Effector CD8-positive, alpha-beta T cell (primary cell): ENCODE measurements at places on chromosomes 16 and 17.

DNA sequence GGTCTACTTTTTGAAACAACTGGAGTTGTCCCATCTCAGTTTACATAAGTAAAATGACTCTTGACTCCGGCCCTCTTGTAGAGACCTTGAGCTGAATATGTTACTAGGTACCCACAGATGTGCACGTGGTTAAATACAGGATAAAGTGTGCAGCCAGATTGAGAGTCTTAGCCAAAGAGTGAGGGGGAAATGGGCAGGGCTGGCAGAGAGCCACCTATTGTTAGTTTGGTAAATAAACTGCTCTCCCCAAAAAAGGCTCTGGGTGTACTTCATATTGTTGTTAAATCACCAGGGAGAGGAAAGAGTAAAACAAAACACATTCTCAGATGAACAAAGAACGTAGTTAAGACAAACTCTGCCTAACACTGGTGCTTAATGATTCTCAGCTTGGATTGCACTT is 20.3 kb downstream of the G6PC1 start:
- DNase-seq = no peak

DNA sequence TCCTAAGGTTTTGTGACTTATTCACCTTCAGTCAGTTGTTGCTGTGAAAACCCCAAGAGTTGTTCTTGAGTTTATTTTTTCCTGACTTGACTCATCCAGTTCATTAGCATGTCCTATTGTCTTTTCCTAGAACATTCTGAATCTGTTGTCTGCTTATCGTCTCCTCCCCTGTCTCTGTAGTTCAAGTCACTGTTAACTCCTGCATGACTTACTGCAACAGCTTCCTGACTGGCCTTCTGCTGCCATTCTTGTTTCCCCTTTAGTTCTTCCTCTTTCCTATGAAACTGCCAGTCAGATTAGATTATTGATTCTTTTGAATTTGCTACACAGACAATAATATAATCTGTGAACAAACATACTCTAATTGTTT is 161.5 kb downstream of the FTO start:
- DNase-seq = no peak

- DNase-seq = no peak
These were observed 81.0 kb downstream of the VPS53 start for GRCh38 chr17:633641-634101.

- no peak for DNase-seq
These were observed 35.5 kb downstream of the GAN start for GRCh38 chr16:81350306-81350615.

DNA sequence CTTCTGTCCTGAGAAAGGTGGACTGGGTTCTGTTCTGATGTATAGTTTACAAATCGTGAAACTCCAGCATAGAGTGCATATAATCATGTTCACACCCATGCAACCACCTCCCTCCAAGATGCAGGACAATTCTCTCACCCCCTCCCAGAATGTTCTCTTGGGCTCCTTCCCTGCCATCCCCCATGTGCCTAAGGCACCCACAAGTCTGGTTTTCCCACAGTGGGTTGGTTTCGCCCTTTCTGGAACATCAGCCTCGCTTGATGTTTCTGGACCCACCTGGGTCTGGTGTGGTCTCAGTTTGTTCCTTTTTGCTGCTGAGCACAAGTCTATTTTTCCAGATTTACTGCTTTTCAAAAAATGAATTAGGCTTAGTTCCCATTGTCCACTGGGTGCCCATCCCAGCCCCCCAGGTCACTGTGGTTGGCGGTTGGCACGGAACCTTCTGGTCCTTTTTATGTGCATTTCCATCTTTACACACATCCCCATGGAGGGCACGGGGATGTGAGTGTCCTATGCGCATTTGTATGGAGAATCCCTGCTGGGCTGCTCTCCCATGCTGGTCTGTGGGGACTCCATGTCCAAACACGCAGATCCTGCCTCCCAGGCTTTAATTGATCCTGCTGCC is 19.0 kb downstream of the MAP2K3 start:
- no peak for DNase-seq

DNA sequence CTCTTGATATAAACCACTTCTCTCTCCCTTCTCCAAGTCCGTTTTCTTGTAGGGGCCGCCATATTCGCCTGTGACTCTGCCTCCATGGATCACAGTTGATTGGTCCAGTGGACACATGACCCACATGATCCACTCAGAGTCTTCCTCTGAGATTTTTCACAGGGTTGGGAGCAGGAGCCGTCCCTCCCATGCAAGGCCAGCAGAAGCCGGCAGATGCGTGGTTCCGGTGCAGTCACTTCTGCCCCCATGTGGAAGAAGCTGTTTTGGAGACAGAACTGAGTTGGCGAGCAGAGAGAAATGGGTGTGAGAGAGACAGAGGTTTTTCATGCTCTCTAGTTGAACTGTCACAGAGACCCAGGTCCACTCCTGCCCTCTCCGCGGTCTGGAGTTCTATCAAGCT is 83.3 kb downstream of the C16orf95 start:
- no peak for DNase-seq

DNA sequence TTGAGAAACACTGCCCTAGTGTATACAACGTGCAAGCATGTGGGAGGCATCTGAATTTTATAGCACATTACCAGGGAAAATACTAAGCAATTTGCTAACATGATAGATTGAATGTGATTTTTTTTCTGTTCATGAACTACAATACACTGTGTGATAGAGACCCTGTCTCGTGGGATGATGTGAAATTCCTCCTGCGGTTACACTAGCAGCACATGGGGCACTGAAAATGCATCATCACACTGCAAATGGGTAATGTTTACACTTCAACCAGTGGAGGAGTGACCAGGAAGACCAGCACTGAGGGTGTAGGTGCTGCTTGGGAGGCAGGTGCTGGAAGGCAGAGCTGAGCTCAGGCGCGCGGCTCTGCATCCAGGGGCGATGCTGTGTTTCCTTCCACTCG is 28.8 kb downstream of the ORC6 start:
- DNase-seq = no peak

DNA sequence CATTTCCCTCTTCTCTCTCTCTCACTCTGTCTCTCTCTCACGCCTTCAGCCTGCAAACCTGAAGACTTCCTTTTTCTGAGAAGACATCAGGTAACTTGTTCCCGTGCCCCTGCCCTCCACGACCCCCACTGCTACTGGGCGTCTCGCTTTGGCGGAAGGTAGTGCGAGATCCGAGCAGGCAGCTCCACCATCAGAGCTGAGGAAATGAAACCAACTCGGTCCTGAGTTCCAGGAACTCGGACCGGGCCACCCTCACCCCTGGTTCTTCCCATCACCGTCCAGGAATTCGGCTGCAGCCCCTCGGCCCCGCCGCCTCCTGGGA is 585 bp downstream of the MLKL start:
- DNase-seq = no peak

DNA sequence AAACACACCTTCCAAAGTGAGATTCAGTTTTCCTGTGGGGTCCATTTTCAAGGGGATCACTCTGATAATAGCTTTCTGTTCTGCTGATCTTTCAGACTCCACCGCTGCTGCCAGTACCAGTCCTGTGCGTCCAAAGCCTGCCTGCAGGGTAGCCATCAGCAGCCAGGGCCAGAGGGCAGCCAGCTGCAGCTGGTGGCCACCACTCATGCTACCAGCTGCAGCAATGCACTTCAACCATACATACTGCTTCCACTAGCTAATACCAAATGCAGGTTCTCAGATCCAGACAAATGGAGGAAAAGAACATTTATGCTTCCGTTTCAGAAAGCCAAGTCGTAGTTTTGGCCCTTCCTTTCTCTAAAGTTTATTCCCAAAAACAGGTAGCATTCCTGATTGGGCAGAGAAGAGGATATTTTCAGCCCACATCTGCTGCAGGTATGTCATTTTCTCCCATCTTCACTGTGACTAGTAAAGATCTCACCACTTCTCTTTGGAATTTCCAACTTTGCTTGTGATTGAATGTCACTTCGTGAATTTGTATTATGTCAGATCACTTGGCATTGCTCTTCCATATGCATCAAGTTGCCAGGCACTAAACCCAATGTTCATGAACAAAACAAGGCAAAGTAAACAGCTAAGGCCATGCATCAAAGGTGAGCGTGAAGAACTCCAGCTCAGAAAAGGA is 1.8 kb downstream of the RNF43 start:
- DNase-seq = no peak

DNA sequence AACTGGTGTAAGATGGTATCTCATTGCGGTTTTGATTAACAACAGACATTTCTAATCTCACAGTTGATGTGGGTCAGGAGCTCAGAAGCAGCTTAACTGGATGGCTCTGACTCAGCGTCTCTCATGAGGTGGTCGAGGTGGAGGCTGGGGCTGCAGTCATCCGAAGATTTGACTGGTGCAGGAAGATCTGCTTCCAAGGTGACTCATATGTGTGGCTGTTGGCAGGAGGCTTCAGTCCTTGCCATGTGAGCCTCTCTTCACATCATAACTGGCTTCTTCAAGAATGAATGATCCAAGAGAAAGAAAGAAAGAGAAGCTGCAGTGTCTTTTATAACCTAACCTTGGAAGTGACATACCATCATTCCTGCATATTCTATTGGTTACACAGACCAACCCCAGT is 376.1 kb downstream of the SEC14L1 start:
- DNase-seq = no peak

- DNase-seq = no peak
These were observed 40.2 kb downstream of the GRB2 start for GRCh38 chr17:75365009-75365930.

DNA sequence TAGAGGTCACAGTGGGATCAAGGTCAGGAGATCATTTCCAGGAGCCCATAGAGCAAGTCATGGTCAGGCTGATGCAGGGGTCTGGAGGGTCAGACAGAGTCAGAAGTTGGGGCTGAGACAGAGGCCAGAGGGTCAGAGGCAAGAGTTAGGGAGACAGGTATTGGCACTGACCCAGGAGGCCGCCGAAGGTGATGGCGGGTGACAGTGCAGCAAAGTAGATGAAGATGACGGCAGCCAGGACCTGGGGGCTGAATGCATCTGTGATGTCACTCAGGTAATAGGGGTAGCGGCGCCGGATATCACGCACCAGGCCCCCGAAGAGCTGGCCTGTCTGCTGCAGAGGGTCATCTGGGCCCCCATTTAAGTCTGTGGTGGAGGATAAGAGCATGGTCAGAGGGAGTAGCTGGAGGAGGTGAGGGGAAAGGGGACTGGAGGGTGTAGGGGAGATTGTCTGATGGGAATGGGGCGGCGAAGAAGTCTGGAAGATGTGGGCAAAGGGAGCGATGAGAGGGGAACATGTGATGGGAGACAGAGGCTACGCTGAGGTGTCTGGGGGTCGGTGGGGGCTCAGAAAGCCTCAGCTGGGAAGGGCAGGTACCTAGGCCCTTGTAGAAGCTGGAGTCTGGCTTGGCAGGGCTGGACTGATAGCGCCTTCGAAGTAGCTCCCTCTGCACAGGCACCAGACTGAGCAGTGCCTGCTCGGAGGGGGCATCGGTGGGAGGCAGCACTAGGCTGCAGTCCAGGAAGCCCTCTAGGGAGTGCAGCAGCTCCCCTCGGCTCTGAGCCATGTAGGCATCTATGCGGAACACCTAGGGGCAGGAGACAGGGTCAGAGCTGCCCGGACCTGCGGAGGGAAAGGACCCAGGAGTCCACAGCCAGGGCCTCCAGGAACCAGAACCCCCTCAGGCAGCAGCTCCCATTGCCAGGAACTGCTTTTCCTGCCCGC is 9.8 kb downstream of the SLC4A1 start:
- DNase-seq = no peak

- DNase-seq = no peak
These were observed 2.7 kb downstream of the NUFIP2 start for GRCh38 chr17:29291163-29291752.

- DNase-seq = no peak
These were observed 1.3 kb upstream of the CLEC19A start for GRCh38 chr16:19284207-19284606.

- DNase-seq = no peak
These were observed 1.9 kb downstream of the RTN4RL1 start for GRCh38 chr17:2023256-2023655.

GRCh38 chr17:18258356-18259038 is at the start of gene FLII:
Gene FLII, minus strand, starts transcription at chr17:18258738. Its CDS starts 48 bp downstream, at chr17:18258690.
- peak; percentile 30 for DNase-seq

- DNase-seq = no peak
These were observed 12.4 kb downstream of the SLFN5 start for GRCh38 chr17:35255316-35255715.

GRCh38 chr17:48070195-48070594 is 22.0 kb downstream of the NFE2L1 start:
- DNase-seq = no peak

- no peak for DNase-seq
These were observed 5.7 kb upstream of the KCNJ12 start for GRCh38 chr17:21370430-21370829.

DNA sequence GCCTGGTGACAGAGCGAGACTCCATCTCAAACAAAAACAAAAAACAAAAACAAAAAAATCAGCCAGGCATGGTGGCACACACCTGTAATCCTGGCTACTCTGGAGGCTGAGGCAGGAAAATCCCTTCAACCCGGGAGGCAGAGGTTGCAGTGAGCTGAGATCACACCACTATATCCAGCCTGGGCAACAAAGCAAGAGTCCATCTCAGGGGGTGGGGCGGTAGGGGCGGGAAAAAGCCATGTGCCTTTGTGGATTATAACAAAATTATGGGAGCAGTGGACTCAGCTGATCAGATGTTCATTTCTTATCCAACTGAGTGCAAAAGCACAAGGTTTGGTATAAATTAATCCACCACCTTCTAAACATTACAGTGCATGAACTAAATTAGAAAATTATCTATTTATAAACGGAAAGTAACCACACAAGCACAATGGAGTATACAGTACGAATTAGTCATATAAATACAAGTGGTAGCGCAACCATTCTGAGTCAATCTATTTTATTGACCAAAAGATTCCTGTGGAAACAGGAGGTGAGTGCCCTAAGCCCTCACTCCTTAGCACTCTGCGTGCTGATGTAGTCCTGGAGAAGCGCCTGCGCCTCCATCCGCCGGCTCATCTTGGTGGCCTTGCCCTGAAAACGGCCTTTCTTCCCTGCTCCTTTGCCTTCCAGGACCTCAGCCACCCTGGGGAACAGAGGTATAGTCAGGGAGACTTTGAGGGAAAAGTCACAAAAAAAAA is 14.0 kb downstream of the AARSD1 start:
- DNase-seq = no peak

GRCh38 chr17:73646409-73647300 is 2.4 kb upstream of the SDK2 start:
- no peak for DNase-seq

DNA sequence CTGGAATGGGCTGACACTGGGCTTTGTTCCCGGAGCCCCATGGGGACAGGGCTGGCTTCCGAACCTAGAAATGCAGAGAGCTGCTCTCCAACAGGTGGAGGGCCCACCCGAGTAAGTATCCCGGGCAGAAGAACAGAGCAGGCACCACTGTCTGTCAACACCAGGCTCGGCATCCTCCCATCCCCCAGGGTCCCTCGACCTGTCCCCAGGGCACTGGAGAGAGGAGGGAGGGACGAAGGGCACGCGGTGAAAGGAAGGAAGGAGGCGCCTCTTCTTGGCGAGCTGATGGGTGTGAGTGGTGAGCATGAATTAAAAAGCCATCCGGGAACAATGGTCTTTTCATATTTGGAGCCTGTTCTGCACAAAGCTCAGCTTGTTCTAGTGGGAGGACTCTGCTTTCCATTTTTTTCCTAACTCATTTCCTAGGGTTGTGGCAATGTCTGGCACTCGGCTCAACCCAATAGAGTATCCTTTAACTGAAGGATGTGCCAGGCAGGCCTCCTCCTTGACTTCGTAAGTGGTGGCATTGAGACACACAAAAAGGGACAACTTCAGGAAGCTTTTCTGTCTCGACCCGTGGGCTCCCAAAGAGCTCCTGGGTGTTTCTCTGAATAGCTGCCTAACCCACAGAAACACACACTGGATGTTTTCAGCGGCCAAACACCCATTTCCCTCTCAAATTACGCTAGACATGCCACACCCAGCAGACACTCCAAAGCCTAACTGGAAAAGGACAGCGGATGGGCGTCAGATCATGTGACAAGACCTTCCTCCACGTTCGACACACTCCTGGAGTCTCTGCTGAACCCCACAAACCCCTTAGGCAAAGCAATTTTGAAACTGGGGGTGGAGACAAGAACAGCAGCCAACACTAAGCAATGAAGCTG is 47.7 kb downstream of the ZFHX3 start:
- DNase-seq = no peak
